ENCODE measurements at places on chromosomes 1 and 21.

GRCh38 chr1:90704817-90705216 is 12.3 kb downstream of the BARHL2 start:
- DNase-seq = no peak

DNA sequence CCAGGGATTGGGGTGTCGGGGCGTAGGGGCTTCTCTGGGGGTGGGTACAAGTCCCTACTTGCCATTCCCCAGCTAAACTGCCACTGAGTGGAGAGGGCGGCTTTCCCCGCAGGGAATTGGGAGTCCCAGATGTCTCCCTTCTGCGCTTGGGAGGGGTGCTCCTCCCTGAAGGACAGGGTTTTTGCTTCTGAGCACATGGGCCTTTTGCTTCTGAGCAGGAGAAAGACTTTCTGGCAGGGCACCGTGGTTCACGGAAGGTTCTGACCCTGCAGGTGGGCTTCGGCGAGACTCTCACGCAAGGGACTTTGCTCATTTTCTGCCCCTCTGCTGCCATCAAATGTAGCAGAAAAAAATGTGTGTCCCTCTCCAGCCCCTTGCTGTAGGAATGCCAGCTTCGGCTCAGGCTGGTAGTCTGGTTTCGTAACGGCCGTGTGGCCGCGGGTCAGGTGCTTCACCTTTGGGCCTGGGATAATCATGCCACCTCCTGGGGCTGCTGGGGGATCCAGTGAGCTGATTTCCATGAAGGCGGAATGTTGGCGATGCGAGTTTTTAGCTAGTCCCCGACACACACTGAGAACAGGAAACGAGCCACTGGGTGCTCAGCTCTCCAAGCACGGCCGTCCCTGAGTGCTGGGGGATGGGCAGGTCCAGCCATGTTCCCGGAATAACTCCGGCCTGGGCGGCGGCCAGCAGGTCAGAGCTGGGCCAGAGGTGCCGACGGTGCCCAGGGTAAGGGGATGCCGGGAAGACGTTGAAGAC is 364.0 kb downstream of the CAMTA1 start:
- no peak for DNase-seq

GRCh38 chr1:198106011-198106410 is 50.8 kb upstream of the NEK7 start:
- no peak for DNase-seq

GRCh38 chr1:198443365-198444233 is 96.9 kb downstream of the ATP6V1G3 start:
- DNase-seq = no peak

DNA sequence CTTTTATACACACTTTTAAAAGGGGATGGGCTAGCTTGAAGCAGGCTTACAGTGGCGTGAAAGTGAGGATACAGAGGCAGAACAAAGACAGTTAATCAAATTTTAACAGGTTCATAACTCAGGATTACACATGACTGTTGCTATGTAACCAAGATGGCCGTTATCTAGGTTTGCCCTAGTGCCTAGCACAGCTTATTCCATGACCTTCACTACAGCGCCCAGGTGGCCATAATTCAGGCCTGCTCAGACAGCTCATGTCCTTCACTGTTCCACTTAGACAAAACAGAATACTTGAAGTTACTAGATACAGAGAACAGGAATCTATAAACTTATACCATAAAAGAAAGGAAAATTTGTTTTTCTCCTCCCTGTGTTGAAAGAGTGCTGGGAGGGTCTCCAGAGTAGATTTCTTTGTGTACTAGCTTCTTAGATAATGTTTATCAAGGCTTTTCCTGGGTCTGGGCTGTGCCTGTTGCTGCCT is 6.2 kb upstream of the SPRR2F start:
- no peak for DNase-seq

DNA sequence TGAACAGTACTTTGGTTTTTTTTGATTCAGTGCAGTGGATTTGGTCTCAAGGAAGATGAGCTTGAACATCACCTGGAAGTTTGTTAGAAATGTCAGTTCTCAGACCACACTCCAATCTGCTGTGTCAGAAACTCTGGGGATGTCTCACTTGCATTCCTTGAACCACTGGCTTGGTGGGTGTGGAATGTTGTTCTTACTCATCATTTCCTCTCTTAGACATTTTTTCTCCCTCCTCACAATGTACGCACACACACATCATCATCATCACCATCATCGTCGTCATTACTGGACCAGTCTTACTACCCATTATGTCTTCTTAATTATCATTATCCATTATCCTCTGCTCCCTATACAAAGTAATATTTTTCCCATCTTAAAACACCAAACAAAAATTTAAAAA is 91.9 kb upstream of the KCNK2 start:
- DNase-seq = no peak

GRCh38 chr1:203711251-203712007 is 53.6 kb upstream of the LAX1 start:
- DNase-seq = no peak

DNA sequence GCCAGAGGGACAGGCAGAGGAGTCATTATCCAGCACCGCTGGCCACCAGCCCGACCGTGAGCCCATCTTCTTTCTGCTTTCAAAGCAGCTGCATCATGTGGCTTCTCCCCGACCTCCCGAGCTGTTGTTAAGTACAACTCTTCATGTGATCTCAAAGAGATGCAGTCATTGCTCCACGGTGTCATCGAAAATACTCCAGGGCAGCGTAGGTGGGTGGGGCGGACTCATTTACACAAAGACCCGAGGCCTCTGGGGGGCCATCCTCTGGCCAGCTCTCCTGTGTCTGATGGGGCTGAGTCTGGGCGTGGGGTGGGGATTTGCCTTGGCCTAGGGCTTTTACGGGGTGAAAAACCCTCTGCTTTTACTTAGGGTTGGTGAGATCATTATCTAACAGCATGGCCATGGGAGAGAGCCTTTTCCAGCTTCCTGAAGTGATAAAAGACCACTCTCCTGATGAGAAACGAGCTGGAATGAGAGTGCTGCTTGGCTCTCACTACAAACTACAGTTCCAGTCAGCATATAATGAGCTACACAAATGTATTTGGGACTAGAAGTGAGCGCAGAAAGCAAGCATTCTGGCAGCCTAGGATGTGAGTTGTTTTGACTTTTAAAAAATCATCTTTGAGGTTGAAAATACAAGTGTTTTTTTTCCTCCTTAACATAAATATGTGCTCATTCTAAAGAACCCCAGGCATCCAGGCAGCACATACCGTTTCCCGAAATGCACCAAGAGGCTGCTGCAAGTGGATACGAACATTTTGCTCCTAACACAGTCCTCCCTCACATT is 165.0 kb downstream of the RHOU start:
- DNase-seq = no peak

GRCh38 chr1:218459878-218460711 is 115.0 kb downstream of the TGFB2 start:
- no peak for DNase-seq

DNA sequence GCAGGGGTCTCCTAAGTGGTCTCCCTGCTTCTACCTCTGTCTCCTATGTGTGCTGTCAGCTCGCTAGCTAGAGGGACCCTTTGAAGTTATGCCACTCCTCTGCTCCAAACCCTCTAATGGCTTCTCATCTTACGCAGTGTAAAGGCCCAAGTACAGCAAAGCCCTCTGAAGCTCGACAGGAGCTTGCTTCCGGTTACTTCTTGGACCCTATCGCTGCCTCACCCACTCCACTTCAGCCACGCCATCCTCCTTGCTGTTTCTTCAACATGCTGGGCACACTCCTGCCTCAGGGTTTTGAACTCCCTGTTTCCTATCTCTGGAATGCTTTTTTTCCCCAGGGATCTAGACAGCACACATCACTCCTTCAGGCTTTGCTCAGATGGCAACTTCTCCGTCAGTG is 102.3 kb upstream of the F3 start:
- no peak for DNase-seq

DNA sequence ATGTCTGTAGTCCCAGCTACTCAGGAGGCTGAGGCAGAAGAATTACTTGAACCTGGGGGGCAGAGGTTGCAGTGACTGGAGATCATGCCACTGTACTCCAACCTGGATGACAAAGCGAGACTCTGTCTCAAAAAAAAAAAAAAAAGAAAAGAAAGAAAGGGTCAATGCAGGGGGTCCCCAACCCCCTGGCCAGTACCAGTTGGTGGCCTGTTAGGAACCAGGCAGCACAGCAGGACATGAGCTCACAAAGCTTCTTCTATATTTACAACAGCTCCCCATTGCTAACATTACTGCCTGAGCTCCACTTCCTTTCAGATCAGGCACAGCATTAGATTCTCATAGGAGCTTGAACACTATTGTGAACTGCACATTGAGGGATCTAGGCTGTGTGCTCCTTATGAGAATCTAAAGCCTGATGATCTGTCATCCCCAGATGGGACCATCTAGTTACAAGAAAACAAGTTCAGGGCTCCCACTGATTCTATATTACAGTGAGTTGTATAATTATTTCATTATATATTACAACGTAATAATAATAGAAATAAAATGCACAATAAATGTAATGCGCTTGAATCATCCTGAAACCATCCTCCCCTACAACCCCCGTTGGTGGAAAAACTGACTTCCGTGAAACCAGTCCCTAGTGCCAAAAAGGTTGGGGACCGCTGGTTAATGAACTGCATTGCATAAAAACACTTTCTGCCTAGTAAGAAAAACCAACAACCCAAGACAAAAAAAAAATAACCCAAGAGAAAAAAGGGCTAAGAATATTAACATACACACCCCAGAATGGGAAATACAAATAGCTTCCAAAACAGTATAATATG is 2.8 kb downstream of the ZBTB8OS start:
- DNase-seq = no peak

DNA sequence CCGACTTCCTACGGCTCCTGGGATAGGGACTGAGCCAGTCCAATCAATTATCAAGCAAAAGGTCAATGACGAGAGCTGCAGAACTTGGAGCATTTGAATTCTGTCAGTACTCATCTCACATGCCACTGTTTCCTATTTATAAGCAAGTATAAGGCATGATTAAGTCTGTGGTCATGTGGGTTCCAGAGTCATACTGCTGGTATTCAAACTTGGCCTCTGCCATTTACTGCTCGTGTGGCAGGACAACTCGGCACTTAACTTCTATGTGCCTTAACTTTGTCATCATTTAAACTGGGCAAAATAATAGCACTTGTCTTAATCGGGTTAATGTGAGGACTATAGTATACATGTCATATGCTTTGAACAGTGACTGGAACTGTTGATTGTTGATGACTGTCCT is 44.9 kb upstream of the TNFSF18 start:
- no peak for DNase-seq

DNA sequence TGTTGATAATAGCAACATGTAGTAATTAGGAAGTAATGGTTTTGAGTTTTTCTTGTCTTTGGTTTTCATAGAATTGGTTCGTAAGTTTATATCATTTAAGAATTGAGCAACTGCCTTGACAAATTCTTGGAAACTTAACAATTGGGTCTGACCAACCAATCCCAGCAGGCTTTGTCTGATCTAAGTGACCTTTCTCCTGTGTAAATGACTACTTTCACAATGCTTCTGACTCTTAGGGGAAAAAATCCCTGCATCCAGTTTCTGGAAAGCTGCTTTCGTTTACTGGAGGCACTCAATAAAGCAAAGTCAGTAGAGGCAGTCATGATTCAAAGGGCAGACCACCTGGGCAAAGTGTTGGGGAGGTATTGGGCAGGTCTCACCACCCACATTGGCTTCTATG is 303.6 kb upstream of the FAM78B start:
- DNase-seq = no peak

DNA sequence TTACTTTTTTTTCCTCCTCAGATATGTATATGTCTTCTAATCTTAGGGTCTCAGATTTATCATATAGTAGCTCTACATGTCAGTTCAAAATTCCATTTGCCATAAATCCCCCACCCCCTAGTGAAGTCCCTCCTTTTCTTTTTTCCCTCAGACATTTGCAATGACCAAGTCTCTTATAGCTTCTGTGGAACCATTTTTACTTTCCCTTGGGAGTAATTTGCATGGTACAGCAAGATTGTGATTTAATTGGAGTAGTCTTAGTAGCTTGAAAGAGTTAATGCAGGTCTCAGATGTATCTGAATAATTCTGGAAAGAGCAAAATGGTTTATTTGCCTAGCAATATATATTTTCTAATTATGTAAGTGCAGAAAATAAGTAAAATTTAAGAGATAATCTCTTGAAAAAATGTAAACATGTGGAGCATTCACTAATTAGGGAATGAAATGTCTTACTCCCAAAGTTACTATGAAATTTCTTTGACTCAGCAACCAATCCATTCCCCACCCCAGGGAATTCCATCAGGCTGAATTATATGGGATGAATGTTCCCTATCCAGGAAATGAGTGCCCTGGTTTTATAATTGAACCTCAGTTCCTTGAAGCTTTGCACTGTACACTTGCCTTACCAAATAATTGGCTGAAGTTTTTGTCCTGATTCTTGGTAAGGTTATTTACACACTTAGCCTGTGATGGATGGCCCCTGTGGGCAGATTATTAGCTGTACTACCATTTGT is 267.0 kb downstream of the DNM3 start:
- no peak for DNase-seq

GRCh38 chr21:28761674-28762356 is 230.9 kb downstream of the LTN1 start:
- DNase-seq = no peak

DNA sequence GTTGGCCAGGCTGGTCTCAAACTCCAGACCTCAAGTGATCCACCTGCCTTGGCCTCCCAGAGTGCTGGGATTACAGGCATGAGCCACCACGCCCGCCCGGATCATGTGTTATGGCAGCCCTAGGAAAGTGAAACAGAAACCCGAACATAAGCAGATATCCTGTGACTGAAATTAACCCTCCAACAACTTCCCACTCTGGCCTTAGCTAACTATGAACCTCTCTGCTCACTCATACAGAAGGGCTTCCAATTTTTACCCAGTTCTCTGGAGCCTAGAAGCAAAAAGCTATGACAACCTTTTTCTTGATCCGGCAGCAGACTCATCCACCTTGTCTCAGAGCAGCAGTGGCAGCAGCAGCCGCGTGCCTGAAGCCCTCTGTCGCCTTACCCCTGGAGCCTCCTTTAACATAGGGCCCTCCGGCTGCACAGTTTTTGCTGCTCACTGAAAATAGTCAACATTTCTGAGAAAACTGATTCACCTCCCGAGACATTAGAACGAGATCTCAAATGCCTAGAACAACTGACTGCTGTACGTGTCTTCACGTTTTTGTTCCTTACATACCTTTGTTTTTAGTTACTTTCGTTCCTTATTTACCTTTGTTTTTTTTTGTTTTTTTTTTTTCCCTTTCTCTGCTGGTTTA is 9.3 kb downstream of the CBR1 start:
- DNase-seq = peak; percentile 47

GRCh38 chr1:182051938-182052337 is 9.6 kb downstream of the ZNF648 start:
- no peak for DNase-seq

DNA sequence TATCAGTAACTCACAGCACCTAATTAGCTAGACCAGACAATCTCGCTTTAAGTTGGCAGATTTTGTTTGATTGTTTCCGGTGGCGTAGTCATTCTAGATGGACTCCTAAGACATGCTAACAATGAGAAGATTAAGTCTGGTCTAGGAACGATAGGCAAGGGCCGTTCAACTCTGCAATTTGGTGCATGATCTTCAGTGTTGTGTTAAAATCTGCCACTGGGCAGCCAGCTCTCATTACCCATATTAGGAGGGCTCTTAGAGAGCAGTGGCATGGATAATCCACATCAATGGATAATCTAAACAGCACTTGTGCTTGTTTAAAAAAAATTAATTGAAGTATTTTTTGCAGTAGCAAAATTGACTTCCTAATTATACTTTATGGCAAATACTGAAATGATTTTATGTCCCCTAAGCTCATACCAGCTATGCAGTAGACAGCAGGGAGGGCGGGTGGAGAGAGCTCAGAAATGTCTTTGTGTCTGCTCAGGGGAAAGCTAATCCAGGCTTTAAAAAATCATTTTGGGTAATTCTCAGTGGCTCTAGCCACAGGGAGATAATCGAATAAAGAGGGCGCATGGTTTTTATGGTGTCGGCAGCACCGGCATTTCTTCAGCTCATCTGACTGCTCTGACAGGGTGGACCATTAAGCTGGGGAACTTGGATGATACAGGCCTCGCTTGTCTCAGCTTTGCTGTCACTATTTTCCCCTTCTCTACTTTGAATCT is 48.5 kb upstream of the IKBKE start:
- no peak for DNase-seq

All from CD4-positive, alpha-beta T cell treated with Interleukin-21 for 1 hour (primary cell).